Dorsolateral prefrontal cortex (tissue), 122 donors: ENCODE measurements at places on chromosomes 7 and 10. TPM values are rescaled to one million over a fixed set of nuclear protein-coding genes. Genes with fewer than 3 reads are reported as not detected.

DNA sequence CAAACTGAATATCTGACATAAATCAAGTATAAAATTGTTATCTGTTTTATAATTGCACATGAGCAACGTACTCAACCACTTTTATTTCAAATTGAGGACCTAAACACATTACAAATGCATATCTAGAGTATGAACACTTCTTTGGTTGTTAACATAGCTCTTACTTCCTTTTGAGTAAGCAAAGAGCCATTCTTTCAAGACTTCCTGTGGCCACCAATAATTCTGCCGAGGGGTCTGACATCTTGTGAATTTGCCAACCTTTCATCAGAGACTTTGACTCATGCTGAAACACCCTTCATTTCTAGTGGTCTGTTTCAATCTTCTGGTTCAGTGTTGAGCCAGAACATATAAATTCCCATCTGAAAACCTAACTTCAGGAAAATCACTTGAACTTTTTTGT lies 59.4 kb downstream of the CDK14 start:
- no peak for DNase-seq

- DNase-seq = no peak
These were observed 54.1 kb downstream of the PLPP4 start for GRCh38 chr10:120511165-120511564.

DNA sequence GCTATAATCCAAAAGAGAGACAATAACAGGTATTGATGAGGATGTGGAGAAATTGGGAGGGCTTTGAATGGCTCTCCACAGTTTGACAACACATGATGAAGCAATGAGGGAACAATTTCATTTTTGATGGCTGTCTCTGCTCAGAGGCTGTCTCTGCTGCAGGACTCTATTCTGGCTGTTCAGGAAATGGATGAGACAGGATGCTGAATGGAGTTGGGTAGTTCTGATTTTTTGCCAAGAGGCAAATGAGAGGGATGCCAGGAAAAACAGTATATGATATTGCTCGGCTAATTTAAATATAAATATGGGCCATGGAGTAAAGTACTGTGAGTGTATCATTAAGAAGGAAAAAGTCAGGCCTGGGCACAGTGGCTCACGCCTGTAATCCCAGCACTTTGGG lies 16.8 kb downstream of the APBB1IP start:
- no peak for DNase-seq

MET gene
- 4.4 TPM for total RNA-seq

GRCh38 chr10:101188942-101189341 lies 40.3 kb downstream of the LBX1 start:
- DNase-seq = no peak

SFTPA2 gene
- total RNA-seq = 3.0 TPM

GRCh38 chr10:14261336-14261735 lies 69.4 kb downstream of the FRMD4A start:
- no peak for DNase-seq

- no peak for DNase-seq
These were observed 31.3 kb upstream of the SMC3 start for GRCh38 chr10:110535958-110536891.

NAMPT gene
- total RNA-seq = 49.5 TPM

DNA sequence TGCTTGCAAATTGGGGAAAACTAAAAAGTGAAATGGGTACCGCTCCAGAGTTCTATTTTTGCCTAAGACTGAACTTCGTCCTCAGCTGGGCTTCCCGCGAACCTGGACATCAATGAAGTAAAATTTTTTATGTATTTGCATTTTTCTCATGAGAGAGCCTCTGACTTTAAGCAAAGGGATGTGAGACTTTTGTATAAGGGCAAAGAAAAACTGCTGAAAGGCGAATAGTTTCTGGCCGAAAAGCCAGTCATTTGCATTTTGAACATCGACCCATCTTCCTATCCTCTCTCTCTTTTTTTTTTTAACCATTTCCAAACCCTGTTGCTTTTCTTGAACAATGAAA lies 573 bp downstream of the PMPCB start:
- no peak for DNase-seq

DNA sequence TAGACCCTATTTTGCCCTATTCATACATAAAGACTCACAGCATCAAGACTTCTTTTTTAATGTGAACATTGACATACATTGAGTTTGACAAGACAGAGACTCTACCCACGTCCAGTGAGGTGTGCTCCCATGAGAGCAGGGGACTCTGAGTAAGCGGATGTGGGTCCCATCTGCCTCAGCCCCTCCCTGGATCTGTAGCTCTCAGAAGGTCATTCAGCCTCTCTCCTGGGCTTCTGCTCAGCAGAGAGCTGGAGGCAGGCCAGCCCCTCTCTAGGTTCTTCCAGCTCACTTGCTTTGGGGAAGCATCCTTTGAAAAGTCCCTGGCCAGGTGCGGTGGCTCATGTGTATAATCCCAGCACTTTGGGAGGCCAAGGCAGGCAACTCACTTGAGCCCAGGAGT lies 146.9 kb upstream of the ZMIZ1 start:
- DNase-seq = no peak

TMEM196 gene
- 8.6 TPM for total RNA-seq

DNA sequence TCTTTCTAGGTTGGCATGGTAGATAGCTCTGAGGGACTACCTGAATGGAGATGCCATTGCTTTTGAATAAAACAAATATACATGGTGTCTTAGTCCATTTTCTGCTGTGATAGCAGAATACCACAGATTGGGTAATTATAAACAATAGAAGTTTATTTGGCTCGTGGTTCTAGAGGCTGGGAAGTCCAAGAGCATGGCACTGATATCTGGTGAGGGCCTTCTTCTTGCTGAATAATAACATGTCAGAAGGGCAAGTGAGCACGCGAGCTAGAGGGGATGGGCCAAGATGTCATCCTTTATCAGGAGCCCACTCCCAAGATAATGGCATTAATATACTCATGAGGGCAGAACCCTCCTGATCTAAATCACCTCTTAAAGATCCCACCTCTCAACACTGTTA lies 21.9 kb downstream of the SGPL1 start:
- DNase-seq = no peak

DNA sequence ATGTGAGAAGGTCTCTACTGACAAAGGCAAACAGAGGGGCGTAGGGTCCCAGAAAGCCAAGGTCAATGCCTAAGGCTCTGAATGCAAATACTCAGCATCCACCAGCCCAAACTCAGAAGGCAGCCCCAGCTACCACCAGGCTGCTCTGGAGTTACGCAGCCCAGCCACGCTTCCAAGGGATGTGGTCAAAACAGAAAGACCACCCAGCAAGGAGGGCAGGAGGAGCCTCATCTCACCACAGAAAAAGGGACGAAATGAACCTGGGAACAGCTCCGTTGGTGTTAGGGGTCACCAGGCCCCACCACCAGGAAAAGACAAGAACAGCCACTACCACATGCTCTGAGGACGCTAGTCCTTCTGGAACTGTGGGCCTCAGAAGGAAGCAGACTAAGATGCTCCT lies 65.1 kb downstream of the CTBP2 start:
- DNase-seq = no peak

DNTT gene
- 0.35 TPM for total RNA-seq

DNA sequence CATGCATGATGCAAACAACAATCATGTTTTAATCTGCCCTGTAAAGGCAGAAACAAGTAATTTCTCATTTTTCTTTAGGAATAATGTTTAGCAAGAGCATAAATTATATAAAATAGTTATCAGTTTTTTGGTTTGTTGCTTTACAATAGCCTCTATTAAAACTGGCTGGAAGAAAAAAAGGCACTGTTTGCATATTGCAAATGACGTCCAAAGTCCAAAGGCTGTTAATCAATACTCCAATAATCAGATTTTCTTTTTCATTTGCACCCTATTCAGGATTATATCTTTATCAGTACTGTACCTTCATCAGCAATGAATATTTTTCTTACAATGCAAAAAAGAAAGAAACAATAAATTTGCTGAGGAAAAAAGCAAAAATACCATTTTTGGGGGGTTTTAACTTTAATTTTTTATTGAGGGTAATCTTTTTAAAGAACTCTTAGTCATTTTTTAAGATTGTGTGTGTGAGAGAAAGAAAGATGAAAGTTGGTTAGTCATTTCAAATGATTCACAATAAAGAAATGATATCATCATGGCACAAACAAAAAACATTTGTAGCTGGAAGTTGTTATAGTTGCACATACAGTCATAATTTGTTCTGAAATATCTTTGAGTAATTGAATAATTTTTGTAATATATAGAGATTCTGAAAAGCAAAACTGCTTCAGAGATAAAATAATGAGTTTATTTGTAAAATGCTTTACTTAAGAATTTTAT lies 44.4 kb upstream of the AKR1C2 start:
- DNase-seq = no peak

ADAP1 gene
- 134 TPM for total RNA-seq

DNA sequence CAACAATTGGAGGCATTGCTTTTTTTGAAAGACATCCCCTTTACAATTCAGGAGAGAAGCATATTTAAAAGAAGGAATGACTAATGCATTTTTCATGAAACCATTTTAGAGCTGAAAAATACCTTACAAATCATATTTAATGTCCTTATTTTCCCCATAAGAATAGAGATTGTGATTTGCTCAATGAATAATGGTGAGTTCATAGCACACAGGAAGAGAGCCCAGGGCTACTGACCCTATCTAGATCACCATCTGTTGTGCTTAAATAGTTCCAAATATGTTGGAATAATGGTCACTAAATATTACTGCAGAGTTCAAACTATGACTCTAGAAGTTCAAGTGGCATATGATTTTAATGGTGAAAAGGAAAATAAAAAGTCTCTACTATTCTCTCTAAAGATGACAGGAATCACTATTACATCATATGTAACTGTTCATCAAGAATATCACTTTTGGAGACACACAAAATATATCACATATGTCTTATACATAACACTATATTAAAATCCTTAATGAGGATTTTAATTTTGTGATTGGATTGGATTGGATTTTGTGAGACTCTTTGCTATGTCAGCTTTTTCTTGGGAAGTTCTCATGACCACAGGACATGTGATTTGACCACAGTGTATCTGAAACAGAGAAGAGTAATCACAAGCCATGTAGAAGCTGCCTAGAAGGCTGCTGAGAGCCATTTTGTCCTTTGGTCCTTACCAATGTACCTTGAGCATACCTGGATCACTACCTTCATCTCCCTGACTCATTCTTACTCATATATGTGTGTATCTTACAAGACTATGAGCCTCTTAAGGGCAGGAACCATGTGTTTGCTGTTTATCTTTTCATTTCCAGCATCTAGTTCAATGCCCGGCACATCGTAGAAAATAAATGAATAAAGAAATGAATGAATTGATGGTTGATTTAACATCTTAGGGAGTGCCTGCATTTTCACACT lies 26.4 kb downstream of the SLC16A9 start:
- DNase-seq = no peak

NUDT13 gene
- total RNA-seq = 2.4 TPM

DNA sequence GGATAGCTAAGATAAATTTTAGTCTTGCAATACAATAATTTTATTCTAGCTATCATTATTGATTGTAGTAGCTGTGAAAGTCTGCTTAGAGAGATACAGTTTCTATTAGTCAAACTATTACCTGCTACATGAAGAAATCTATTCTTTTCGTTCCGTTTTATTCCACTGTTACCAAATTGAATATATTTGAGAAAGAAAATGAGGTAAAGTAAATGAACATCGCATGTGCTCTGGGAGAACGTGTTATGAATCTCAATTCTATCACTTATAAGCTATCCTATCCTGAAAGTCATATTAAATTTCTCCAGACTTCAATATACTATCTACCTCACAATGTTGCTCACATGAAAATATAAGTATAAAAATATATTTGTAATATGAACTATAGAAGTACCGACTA lies 21.3 kb downstream of the GRM3 start:
- DNase-seq = no peak

- DNase-seq = no peak
These were observed 9.9 kb downstream of the PIP4K2A start for GRCh38 chr10:22704471-22704911.

DNA sequence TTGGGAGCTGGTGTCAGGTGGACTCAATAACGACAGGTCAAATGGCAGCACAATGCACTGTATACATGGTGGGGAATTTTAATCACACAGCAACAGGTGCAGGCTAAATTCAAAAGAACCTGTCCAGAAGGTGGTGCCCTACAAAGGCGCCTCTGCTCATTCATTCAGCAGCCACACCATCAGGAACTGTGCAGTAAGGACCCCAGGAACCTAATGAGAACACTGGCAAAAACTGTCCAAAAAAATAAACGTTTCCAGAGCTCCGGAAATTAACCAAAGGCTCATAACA lies 21.9 kb upstream of the CRYGN start:
- DNase-seq = no peak

DNA sequence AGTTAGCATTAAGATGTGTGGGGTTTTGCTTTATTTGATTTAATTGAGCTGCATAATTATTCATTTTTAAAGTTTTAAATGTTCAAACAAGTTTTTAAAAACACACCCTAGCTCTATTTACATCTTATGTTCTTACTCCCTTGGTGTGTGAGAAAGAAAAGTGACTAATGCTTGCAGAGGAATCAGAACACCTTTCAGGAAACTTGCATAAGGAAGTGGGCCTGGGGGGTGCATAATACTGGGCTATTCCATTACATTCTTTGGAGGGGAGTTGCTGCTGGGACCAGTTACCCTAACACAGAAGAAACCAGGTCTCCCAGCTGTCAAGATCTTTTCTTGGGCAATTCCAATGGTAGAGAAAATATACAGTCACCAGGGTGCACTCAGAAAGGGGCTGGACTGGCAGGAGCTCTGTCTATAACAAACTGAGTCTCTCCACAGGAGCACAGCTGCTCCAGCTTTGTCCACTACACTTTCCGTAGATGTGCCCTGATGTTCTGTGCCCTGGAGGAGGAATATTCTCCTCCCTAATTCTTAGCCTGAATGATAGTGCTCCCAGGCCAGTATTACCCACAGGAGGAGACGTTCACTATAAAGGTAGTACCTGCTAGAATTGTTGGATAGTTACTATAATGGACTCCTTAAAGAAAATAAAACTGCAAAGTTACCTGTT lies 304.2 kb downstream of the CDC14C start:
- no peak for DNase-seq

DNA sequence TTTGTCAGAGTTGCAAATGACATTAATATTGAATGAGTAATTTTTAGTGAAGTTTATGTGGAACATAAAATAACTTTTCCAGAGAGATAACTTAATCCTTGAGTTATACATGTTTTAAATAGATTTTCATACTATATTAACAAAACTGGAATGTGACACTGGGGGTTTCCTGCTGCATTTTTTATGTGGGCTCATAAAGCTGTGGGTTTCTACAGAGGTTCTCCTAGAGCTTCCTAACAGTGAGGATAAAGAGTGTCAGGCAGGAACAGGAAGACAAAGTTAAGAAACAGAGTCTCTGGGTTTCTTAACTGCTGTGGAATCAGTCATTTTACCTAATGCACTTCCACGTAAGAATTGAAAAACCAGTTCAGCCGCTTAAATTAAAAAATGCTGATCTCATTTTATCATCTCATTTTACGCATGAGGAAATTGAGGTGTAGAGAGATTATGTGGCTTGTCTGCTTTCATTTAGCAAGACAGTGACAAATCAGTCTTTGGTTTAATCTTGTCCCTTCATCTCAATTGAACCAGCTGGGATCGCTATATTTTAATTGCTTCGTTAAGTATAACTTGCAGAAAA lies 5.0 kb downstream of the CD36 start:
- DNase-seq = no peak

C7orf25 gene
- 13.3 TPM for total RNA-seq

- DNase-seq = no peak
These were observed 1.2 kb downstream of the SCIN start for GRCh38 chr7:12571691-12572090.
